Stimulated activated CD8-positive, alpha-beta memory T cell treated with anti-CD3 and anti-CD28 coated beads, Interleukin-4, amount 100 ng/mL, for 1 hour (primary cell): ENCODE measurements at places on chromosomes 5 and 9.

DNA sequence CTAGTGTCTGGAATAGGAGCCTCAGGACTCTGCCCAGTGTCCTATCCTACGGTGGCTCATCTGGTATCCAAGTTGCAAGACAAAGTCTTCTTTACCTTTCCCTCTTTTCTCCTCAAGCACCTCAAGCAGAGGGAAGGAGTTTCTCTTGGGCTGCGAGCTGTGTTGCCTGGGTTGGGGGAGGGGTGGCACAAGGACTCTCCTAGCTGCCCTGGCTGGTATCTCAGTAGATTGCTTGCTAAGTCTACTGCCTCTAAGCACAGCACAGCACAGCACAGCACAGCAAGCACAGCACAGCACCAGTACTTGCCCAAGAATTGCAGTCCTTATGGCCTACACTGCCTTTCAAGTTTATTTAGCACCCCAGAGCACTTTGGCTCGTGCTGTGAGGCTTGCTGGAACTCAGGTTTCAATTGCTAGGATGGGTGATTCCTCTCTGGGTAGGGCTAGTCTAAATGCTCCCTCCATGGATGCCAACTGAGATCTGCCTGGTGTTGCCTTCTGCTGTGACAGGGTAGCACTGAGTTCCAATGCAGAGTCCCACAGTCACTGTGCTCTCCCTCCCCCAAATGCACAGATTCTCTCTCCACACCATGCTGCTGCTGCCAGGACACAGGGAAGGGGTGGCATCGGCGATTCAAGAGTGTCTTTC, 213.1 kb upstream of the POU5F2 start:
- DNase-seq, result no peak

- DNase-seq, result no peak
Measured at GRCh38 chr9:125988479-125989050, 241.4 kb downstream of the PBX3 start.

- no peak for DNase-seq
Measured at GRCh38 chr9:136837146-136837855, 5.0 kb upstream of the AJM1 start.

- DNase-seq, result no peak
Measured at GRCh38 chr9:85439791-85440190, 302.0 kb downstream of the AGTPBP1 start.

DNA sequence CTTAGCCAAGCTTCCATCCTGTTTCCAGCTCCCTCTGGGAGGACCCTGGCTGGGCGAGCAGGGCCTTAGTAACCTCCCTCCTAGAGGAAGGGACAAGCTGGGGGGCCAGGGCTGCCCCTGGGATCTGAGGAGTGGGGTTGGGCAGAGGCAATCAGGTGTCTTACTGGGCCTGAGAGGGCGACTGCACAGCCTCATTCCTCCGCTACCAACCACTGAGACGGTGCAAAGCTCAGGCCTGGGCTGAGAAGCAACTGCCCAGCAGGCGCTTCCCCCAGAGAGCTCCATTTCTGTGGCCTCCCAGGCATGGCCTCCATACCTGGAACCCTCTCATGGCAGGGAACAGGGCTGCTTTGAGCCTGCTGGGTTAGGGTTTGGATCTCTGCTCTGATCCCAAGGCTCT, 18.8 kb upstream of the GFPT2 start:
- no peak for DNase-seq

DNA sequence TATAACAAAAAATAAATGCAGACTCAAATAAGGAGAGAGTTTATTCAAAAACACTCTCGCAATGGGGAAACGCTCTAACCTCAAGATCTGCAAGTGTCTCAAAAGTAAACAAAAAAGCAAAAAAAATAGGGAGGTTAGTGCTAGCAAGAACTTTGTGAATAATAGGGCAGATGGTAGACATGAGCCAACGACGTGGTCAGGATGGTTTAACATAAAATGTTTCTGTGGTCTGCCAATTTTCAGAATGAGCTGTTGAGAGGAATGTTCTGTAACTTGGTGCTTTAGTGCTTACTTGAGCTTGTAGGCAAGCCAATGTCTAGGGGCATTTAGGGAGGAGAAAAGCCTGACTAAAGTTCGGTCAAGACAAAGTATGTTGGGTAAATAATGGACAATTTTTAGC, 1813.9 kb upstream of the CDH6 start:
- DNase-seq, result no peak

GRCh38 chr5:180171568-180172094, 37.4 kb downstream of the RASGEF1C start:
- no peak for DNase-seq

GRCh38 chr9:135711391-135711790, 9.4 kb downstream of the KCNT1 start:
- DNase-seq, result no peak

DNA sequence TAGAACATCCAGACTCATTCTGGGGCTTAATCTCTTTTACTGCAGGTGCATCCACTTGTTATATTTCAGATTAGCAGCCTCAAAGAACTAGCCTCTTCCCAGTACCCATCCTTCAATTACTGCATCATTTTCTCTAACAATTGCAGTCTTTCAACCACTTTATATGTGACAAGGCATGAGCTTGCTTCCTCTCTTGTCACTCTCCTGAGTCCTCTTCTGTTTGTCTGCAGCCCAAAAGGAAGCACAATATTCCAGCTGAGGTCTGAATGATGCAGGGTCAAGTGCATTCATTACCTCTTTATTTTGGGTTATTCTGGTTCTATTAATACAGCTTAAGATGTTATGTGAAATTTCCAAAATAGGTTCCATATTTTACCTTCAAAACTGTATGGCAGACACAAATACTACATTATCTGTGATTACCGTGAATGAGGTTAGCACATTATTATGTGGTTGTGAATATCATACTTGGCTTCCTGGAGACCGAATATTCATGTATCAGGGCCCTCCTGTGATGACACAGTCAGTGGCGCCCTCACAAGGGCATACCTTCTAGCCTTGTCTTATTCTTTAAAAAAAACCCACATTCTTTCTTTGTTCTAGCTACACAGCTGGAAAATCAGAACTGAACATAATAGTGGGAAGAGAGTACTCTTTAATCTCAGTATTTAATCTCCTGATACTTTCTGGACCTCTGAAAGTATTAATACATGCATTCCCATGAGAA, 323.8 kb downstream of the PDE4D start:
- no peak for DNase-seq

- no peak for DNase-seq
Measured at GRCh38 chr5:1511651-1512540, 11.9 kb downstream of the LPCAT1 start.

GRCh38 chr5:75509956-75510355, 1.5 kb downstream of the CERT1 start:
- DNase-seq, result no peak

- DNase-seq, result no peak
Measured at GRCh38 chr5:73365301-73365853, 83.2 kb downstream of the FOXD1 start.

DNA sequence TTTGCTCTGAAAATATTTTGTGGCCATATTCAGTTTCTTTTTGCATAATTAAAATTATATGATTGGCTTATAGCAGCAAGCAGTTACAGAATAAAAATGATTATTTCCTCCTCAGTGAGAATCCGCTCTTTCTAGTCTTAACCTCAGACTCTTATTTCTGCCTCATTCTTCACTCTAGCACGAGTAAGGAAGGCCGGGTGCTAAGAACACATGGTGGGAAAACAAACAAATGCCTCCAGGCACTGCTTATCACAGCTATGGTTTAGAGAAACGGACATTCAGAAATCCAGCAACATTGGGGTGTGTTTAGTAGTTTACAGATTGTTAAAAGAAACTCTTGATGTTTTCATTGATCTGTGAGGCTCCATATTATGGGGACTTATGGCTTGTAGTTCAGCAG, 168.7 kb downstream of the KDM4C start:
- no peak for DNase-seq

DNA sequence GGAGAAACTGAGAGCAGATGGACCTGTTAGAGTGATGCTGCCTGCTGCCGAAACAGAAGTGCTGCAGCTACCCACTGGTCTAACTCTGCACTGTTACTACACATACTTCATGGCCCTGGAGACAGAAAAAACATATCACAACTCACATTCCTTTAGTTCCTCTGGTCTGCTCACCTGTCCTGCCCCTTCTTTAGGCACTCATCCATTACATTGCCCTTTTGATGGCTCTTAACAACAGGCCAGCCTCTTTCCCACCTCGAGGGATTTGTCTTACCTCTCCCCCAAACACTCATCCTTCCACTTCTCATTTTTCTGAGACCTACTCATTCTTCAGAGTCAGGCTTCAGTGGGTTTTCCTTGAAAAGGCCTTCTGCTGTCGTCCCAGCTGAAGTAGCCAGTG, 49.2 kb downstream of the KCTD16 start:
- no peak for DNase-seq

DNA sequence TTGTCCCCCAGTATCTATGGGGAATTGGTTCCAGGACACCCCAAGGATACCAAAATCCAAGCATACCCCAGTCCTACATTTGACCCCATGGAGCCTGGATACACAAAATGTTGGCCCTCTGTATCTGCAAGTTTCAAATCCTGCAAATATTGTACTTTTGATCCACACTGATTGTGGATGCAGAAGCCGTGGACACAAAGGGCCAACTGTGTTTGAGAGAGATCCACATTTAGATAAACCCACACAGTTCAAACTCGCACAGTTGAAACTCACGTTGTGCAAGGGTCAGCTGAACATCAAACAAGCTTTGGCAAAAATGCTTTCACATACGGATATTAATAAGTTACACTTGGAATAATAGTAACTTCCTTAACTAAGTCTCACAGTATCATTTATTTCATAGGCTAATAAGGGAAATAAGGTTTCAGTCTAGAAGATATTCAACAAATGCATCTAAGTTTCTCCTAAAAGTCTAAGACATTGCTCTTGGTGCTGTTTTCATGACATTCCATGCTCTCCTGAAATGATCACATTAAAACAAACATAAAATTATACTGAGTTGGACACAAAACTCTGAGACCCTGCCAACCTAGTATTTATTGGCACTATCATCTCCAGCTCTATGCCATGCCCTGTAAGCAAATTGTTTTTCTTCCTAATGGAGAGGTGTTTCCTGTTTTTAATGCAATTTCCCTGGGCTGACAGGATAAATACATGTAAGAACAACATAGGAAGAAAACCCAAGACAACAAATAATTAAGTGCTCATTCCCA, 32.3 kb downstream of the ACTL7A start:
- no peak for DNase-seq

DNA sequence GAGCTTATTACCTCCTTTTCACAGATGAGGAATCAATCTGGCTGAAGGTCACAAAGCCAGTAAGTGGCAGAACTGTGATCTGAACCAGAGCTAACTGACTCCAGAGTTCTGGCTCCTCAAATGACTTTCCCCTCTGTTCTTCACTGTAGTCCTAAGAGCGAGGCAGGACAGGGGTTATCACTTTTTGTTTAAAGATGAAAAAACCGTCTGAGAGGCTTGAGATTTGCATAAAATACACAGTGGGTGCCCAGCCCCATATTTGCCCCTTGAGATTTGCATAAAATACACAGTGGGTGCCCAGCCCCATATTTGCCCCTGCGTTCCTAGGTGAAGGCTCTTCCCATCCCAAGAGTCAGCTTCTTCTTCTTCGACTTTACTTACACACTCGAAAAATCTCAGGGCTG, 667 bp downstream of the FBXO10 start:
- DNase-seq, result no peak

DNA sequence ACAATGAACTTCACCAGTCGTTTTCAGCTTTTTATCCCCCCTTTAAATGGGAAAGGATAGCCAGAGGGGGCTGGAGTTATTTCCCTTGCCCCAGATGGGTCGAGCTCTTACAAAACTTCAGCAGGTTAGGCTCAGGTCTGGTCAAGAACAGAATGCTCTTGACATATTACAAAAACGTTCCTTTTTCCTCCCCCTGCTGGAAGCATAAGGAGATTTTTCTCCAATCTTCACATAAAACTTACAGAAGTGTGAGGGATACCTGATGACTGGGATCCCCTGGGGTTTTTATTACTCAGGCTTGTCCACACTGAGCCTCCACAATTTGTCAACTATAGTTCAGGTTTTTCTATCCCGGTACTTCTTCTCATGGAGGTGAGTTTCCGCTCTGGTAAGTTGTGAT, 60.8 kb downstream of the CSF2 start:
- DNase-seq, result no peak

- DNase-seq, result no peak
Measured at GRCh38 chr9:38334234-38334633, 58.3 kb upstream of the ALDH1B1 start.

DNA sequence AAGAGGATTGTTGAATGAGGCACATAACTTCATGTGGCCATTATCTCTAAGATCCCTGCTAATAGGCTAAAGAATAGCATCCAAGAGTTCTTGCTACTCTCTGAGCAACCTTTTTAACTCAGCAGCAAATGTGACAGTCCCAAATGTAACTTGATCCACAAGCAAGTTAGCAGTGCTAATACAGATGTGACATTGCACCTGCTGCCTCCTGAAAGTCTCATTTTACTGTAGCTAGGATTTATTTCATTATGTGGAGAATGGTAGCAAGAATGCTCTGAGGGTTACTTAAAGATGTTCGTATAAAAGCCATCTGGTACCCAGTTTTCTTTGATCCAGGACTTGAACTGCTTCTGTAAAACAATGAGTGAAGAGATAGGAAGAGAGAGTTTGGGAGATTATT, 45.8 kb downstream of the CDH10 start:
- no peak for DNase-seq

GRCh38 chr5:33806738-33807442, 84.9 kb downstream of the ADAMTS12 start:
- DNase-seq, result no peak

GRCh38 chr9:77221431-77221830, 44.1 kb downstream of the VPS13A start:
- no peak for DNase-seq

DNA sequence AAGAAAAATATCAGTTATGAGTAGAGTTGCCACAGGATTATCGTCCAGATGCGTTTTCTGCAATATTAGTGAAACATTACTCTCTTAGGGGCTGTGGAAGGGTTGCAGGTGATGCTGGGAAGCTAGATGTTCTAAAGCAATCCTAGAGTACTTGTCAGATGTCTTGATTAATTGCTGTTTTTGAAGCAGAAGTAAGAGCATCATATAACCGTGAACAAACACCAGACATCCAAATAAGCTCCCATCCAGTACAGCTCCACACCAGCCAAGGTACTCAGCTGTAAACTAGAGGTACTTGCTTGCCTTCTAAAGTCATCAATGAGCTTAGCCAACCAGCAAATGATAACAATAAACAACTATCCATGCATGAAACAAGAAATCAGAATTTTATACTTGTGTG, 131.1 kb downstream of the ST8SIA4 start:
- DNase-seq, result no peak

- no peak for DNase-seq
Measured at GRCh38 chr5:109674596-109674995, 15.1 kb upstream of the MAN2A1 start.

- no peak for DNase-seq
Measured at GRCh38 chr9:93575796-93576257, 557 bp upstream of the PHF2 start.

DNA sequence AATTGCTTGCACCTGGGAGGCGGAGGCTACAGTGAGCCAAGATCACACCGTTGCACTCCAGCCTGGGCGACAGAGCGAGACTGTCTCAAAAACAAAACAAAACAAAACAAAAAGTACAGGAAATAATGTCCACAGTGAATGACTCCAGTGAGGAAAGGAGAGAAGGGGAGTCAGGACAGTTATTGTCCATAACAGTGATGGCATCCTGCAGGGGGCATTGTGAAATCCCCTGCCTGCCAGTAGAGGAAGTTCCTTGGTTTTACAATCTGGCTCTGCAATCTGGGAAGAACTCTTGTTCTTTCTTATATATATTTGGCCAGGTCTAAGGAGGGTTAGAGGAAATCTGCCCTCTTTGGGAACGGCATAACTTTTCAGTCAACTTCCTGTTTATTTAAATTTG, 8.2 kb downstream of the SH3GL2 start:
- DNase-seq, result no peak
